ENCODE measurements at places on chromosomes 1 and 21. TPM values are rescaled to one million over a fixed set of nuclear protein-coding genes. Genes with fewer than 3 reads are reported as not detected.

SLC2A5 gene
- 6.4 TPM for total RNA-seq

PRAMEF11 gene
- total RNA-seq: not detected

DNA sequence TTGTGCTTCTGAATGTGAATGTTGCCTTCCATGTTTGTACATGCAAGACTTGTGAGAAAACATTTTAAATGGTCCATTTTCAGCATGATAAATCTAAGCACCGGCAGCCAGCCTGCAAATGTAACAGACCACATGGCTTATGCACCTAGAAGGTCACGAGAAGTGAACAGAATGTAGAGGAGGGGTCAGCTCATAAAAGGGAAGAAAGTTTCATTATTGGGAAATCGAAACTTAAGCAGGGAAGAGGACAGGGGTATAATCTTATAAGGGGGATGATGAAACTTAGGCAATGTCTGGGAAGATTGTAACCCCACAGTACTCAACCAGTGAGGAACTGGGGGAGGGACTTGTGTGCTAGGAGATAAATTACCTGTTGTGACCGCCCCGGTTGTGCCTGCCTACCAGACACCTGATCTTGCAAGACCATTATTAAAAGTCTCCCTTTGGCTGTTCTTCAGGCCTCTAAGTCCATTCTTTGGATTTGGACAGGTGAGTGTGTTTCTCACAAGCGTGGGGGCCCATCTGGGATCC is 37.7 kb upstream of the VN1R5 start:
- DNase-seq: no peak
- H3K27me3 ChIP-seq: no peaks in the 10 kb centered on the region

- DNase-seq: no peak
- no peaks in the 10 kb centered on the region for H3K4me1 ChIP-seq
- H3K27me3 ChIP-seq: peaks cover 92% of the 10 kb centered on the region
- H3K4me3 ChIP-seq: no peak overlapping the region
- no peak overlapping the region for H3K27ac ChIP-seq
Observed at GRCh38 chr1:197908716-197909220, 6.3 kb downstream of the C1orf53 start.

DNA sequence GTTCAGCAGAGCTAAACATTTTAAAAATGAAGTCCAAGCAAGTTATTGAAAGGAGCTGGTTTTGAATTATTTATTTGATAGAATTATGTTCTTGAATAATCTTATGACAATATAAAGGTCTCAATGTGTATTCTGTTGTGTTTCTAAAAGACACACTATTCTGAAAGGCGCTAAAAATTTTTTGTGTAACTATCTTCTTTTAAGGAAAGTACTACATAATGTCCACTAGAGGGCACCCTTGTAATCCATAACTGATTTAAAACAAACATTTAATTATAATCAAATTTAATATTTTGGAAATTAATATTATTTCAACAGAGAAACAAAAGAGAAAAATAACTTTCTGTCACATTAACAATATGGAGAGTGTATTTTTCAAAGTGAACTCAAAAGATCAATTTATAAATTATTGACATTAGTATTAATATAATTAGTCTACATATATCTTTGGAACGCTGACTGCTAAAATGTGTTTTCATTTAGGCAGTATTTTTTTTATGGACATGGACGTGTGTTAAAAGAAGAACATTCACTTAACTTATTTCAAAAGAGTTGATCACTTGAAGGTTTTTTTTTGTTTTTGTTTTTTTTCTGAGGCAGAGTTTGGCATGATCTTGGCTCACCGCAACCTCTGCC is 248.4 kb downstream of the DENND1B start:
- H3K27ac ChIP-seq: no peak overlapping the region
- H3K27me3 ChIP-seq: no peaks in the 10 kb centered on the region
- no peaks in the 10 kb centered on the region for H3K36me3 ChIP-seq
- peak; percentile 9 for DNase-seq
- H3K4me1 ChIP-seq: no peaks in the 10 kb centered on the region
- H3K4me3 ChIP-seq: no peak overlapping the region

All from kidney (tissue), 22 donors.